Uterus (tissue), 4 donors: ENCODE measurements at places on chromosomes 16 and 17. TPM values are rescaled to one million over a fixed set of nuclear protein-coding genes. Genes with fewer than 3 reads are reported as not detected.

DNA sequence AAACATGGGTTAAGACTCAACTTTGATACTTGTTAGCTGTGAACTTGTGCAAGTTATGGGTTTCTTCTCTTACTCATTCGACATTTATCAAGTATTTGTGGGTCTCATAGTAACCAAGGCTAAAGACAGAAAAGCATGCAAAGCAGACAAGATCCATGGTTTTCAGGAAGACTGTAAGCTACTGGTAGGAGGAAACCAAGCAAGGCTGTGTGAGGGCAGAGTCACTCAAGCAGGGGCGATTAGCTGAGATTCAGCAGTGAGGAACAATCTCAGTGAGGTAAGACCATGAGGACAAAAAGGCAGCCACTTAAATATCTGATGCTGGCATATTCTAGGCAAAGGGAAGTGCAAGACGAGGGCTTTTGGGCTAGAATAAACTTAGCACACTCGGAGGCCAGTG lies 29.5 kb downstream of the MBTD1 start:
- DNase-seq = no peak

GRCh38 chr16:70696952-70697593 lies 11.2 kb upstream of the MTSS2 start:
- DNase-seq = no peak

GRCh38 chr17:40718930-40719329 lies 15.4 kb upstream of the KRT24 start:
- DNase-seq = no peak

DNA sequence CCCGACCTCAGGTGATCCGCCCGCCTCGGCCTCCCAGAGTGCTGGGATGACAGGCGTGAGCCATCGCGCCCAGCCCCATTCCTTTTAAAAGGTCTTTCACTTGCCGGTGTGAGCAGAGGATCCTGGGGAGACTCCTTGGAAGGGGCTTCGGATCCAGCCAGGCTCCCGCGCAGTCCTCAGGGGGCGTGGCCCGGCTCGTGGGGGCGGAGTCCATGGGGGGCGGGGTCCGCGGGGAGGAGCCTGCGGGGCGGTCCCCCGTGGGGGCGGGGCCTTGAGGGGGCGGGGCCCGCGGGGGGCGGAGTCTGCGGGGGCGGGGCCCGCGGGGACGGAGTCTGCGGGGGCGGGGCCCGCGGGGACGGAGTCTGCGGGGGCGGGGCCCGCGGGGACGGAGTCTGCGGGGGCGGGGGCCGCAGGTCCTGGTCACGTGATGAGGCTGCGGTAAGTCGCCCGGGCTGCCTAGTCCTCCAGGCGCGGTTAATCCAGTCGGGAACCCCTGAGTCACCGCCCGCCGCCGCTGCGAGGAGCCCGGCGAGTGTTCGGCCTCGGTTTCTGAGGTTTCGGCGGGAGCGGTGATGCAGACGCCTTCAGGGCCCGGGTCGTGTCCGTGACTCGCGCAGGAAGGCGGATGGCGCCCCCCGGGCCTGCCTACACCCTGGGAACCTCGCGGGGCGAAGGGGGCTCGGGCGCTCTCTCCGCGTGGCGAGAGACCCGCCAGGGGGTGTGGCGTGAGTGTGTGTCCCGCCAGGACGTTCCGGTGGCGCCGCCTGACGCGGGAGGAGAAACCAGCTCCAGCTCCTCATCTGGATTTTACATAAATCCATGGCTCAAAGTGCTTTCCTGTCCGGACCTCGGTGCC lies 23.6 kb upstream of the ABR start:
- DNase-seq = peak; percentile 60

GRCh38 chr17:62724398-62725146 lies 83.5 kb downstream of the MARCHF10 start:
- DNase-seq = no peak

DNA sequence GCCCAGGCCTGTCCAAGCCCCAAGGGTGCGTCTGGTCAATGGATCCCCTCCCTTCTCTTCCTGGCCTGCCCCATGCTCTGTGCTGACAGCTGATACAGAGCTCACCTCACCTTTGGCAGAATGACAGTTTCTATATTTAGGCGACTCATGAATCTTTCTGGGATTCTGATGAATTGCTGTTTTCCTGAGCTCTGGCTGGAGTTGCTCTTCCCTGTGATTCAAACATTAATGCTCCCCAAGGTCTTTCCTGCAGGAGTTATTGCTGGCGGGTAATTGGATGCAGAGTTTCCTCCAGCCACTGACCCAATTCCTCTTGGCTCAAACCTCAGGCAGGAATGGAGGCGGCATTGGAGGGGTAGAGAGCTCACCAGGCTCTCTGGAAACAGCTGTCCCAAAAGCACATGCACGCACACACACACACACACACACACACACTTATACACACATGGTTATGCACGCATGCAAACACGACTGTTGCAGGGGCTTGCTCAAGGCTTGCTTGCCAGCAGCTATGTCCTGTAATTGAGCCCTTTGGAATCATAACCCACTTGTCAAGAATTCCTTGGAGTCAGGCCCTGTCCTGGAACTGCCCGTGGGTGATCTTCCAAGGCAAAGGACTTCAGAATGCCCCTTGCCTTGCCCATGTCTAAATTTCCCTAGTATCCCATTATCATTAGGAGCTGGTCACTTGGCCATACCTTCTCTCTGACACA lies 128.8 kb downstream of the ASIC2 start:
- peak; percentile 37 for DNase-seq

- DNase-seq = no peak
Observed at GRCh38 chr17:37182786-37183465, 192.9 kb upstream of the C17orf78 start.

DNA sequence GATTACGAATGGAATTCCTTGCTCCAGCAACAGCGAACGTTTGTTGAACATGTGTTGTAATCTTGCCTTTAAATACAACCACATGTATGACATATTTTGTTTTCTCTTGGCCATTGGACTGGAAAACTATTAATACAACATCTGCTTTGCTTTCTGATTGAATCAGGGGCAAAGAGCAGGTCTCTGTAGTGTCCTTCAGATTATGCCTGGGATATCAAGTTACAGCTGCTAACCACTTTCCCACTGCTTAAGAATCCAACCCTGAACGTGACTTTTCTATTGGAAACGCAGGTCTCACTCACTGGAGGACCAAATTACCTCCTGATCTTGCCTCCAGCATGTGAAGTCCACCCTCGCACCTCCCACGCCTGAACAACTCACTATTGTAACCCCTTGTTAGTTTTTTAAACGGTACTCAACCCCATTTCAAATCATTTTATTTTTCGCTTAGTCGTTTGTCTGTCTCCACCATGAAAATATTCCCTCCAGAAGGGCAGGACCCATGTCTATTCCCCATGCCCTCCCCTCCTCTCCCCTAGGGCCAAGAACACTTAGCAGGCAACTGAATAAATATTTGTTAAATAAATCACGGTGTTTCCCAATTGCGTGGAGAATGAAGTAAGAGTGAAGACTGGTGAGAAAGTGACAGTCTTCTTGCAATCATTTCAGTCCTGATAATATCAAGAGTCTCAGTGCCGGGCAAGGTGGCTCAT lies 57.4 kb upstream of the MRTFB start:
- peak; percentile 60 for DNase-seq

DNA sequence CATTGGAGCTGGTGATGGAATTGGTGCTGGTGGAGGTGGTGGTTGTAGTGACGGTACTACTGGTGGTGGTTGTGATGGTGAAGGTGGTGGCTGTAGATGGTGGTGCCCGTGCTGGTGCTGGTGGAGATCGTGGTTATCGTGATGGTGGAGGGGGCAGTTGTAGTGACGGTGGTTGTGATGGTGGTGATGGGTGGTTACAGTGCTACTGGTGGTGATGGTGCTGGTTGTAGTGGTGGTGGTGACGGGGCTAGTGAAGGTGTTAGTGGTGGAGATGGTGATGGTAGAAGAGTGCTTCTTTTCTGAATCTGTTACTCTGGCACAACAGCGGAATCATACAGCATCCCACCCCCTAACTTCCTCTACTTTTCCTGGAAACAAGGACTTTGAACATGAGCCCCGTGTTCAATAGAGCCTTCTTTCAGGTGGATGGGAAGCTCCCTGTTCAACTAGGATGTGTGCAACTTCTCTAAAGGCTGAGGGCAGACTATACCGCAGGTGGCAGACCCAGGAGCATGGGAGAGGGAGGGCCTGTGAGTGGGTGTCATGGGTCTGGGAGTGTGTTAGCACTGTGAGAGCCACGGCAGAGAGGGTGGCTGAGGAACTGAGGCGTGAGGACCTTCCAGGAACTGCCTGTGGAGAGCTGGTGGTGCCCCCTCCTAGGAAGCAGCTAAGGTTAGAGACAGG lies 8.2 kb downstream of the TBX21 start:
- no peak for DNase-seq

GRCh38 chr16:17469741-17470181 lies 999 bp downstream of the XYLT1 start:
- peak; percentile 24 for DNase-seq

DNA sequence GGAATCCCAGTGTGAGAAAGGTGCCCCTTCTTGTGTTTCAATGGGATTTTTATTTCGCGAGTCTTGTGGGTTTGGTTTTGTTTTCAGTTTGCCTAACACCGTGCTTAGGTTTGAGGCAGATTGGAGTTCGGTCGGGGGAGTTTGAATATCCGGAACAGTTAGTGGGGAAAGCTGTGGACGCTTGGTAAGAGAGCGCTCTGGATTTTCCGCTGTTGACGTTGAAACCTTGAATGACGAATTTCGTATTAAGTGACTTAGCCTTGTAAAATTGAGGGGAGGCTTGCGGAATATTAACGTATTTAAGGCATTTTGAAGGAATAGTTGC lies 567 bp downstream of the UBB start:
- DNase-seq = no peak

DNA sequence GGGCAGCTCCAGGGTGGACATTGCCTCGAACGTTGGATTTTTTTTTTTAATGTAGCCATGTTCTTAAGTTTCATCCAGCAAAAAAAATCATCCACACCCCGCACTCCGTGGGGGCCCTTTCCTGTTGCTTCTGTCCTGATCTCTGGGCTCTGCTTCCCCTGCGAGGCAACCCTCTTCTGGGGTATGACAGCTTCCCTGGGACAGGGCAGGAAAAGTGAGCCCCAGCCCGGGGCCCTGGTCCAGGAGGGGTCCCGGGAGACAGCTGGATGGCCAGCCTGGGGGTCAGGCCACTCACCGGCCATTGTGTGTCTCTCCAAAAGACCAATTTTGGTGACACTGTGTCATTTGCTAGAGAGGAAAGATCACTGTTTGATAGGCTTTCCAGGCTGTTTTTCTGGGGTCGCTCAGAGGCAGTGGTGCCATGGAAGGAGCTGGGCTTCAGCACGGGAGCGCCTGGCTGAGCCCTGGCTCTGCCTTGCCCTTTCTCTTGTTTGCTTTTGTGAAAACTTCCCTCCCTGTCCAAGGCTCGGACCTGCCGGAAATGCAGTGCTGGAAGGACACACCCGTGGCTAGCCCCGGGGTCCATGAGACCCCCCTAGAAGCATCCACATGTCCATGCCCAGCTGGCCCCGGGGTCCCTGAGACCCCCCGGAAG lies 41.0 kb upstream of the CHMP6 start:
- DNase-seq = peak; percentile 8

DNA sequence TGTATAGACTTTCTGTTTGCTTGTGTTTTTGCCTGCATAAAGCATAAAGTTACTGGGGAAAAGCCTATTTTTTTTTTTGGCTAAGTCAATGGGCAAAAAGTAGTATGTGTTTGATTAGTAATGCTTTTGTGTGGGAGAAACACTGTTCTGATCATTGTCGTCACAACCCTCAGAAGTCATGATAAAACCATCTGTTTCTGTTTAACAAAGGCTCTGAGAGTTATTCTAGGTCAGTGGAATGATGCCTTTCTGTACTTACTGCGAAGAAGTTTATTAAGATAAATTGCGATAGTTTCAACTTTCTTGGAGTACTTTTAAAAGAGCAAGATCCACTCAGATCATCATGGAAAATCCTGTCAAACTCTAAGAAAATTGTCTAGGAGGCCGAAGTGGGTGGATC lies 80.9 kb downstream of the PRKCA start:
- no peak for DNase-seq

- DNase-seq = no peak
Observed at GRCh38 chr16:85358704-85359146, 246.5 kb upstream of the CIBAR2 start.

- DNase-seq = peak; percentile 85
Observed at GRCh38 chr17:7466639-7467341, 12.6 kb downstream of the ZBTB4 start.

DNA sequence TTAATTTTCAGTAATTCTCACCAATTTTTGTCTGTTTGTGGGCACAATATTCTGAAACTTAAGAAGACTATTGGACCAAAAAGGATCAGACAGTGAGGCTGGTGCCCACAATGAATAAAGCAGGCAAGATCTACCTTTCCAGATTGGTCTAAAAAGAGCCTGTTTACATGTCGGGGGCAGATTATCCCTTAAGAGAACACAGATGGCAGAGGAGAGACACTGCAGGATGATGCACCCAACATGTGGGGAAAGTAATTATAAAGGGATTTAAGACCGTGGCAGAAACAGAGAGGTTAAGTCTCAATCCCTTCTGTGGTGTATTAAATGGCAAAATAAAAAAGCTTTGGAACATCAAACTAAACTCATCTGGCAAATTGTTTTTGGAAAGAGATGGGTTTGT lies 331.8 kb upstream of the CDH11 start:
- no peak for DNase-seq

DNA sequence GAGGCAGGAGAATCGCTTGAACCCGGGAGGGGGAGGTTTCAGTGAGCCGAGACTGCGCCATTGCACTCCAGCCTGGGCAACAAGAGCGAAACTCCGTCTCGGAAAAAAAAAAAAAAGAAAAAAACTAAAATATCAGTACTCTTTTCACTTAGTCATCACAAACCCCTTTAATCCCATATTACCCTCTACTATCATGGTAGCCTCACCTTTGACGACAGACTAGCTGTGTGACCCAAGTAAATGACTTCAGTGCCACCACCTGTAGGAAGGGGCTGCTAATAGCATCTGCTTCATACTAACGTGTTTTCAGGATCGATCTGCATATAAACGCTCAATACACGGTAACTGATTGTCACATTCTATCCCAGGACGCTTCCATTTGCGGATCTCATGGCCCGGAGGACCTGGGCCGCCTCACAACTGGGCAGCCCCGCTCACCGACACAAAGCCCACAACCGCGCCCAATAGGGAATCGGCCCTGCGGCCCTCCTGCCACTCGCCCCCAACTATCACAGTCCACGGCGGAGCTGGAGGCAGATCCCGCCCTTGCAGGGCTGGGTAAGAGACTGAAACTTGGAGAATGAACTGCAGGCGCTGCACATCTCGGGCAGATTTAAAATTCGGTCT lies 1.1 kb upstream of the ZNF263 start:
- DNase-seq = no peak

The GAS7 gene
- 28.8 TPM for total RNA-seq

The SLC16A6 gene
- total RNA-seq = 1.0 TPM

The CDH15 gene
- not detected for total RNA-seq

The STH gene
- total RNA-seq = not detected

The TBC1D3H gene
- not detected for total RNA-seq

The VMO1 gene
- total RNA-seq = 2.2 TPM

The CDR2L gene
- total RNA-seq = 5.4 TPM

The SPN gene
- not detected for total RNA-seq

The ANKRD40CL gene
- total RNA-seq = not detected

The METTL26 gene
- 82.6 TPM for total RNA-seq

The CHD9NB gene
- 4.1 TPM for total RNA-seq

The TMED6 gene
- not detected for total RNA-seq
